Activated T-helper 1 cell treated with Interleukin-2 at 50 U/mL for 16 hours (primary cell): ENCODE measurements at places on chromosomes 2 and 18.

DNA sequence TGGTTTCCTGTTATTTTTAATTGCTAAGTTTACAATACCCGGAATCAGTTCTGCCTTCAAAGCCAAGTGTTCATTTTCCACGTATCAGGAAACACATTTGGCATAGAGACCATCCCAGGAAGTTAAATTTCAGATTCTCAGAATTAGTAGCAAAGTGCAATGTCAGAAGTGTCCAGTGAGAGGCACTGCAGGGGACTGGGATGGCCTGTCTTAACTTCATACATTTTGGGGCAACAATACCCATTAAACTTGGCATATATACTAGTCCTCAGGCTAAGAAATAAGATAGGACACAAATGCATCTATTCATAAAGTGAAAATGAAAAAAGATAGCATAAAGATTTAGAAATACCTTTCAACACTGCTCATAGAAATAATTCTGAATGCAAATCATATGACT lies 1.5 kb upstream of the IL1RL2 start:
- no peak for DNase-seq

DNA sequence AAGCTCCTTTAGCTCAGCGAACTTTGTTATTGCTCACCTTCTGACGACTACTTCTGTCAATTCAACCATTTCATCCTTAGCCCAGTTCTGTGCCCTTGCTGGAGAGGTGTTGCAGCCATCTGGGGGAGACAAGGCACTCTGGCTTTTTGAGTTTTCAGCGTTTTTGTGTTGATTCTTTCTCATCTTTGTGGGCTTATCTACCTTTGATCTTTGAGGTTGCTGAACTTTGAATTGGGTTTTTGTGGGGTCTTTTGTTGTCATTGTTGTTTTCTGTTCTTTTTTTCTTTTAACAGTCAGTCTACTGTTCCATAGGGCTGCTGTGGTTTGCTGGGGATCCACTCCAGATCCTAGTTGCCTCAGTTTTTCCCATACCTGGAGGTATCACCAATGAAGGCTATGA lies 57.3 kb downstream of the GTF3C3 start:
- DNase-seq = no peak

DNA sequence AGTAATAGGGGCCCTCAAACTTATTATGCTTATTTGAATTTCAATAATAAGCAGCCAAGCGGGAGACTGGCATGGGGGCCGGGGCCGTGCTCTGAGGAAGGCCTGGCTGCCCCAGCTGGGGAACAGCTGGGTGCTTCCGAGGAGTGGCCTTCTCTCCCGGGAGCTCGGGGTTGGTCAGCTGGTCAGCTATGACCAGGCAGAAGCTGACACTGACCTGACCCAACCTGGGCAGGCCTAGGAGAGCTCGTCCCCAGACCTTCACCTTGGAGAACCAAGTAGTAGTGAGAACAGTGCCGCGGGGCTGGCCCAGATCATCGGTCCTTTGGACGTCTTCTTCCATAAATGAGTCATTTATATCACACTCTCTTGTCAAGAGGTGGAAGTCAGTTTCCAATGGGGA lies 36.1 kb downstream of the RRM2 start:
- no peak for DNase-seq

GRCh38 chr2:225431105-225431863 lies 31.8 kb downstream of the NYAP2 start:
- no peak for DNase-seq

DNA sequence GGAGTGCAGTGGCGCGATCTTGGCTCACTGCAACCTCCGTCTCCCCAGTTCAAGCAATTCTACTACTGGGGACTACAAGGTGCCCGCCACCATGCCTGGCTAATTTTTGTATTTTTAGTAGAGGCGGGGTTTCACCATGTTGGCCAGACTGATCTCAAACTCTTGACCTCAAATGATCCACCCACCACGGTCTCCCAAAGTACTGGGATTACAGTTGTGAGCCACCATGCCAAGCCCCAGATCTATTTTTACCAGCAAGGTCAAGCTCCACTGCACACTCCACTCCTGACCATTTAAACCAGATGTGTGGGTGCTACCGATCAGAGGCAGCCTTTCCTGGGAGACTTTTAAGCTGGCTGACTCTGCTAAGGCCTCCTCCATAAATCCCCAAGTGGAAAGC lies 67.5 kb upstream of the CD226 start:
- DNase-seq = no peak

DNA sequence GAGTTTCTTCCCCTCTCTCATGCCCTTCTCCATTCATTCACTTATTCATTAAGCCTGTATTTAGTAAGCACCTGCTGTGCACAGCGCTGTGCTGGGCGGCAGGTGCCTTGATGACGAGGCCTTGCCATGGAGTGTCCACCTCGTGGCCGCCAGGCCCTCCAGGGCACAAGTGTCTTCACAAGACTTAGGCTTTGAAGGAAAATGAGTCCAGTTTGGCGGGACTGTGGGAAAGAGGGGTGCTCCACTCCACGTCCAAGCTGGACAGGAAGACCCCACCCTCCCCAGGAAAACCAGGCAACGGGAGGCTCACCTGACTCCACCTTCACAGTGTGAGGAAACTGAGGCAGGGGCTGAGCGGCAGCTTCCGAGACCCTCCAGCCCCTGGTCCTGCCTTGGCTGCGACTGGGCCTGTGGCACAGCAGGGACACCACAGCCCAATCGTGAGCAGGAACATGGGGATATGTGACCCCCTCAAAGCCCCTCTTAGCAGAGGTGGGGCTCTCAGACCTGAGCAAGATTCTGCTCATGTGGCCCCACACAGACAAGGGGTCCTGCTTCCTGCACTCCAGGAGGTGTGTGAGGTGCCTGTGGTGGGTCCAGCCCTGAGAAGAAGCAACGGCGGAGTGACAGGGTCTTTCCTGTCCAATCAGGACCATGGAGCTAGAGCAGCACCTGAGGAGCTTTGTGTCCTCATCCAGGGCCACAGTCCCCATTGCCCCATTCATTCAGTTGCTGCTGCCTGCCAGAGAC lies 110.3 kb upstream of the ODC1 start:
- DNase-seq = no peak

- no peak for DNase-seq
Observed at GRCh38 chr18:77153404-77153803, 20.8 kb upstream of the MBP start.

- no peak for DNase-seq
Observed at GRCh38 chr2:33210626-33211025, 263.9 kb downstream of the LTBP1 start.

- no peak for DNase-seq
Observed at GRCh38 chr2:35104309-35104708, 1251.3 kb upstream of the CRIM1 start.

- no peak for DNase-seq
Observed at GRCh38 chr2:29080886-29081743, 6.8 kb upstream of the PCARE start.

GRCh38 chr2:229205704-229206103 lies 65.4 kb downstream of the PID1 start:
- DNase-seq = no peak

DNA sequence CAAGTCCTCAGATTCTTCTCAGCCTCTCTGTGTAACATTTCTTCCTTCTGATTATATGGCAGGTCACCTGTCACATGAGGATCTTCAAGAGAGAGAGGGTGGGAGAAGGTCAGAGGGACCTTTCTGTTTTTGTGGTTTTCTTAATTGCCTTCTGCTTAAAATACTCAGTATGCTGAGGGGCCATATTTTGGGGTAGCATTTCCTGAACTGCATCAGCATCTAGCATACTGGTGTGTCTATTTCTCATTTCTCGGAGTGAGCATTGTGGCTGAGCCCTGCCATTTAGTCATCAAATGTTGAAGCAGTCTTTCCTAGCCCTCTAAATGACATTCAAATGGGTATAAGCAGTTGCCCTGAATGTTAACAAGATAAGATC lies 162.7 kb downstream of the MYO3B start:
- no peak for DNase-seq

GRCh38 chr2:226887940-226888339 lies 52.1 kb downstream of the RHBDD1 start:
- no peak for DNase-seq

GRCh38 chr2:181172676-181173075 lies 192.3 kb downstream of the UBE2E3 start:
- no peak for DNase-seq

DNA sequence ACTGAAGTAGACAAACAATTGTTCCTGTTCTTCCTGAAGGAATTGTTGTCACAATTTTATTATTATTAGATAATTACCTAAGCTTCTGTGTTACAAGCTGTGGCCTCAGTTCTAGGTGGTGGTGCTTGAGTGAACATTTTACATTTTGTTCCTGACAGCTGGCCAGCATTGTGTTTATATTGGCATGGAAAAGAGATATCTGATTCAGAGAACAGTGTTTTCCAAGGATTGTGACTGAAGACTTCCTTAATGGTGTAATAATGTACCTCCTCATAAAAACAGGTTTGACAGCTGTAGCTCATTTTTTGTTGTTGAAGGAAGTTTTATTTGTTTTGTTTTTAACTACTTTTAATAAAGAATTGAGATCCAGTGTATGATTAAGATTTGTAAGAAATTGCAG lies 95.2 kb downstream of the EPB41L5 start:
- no peak for DNase-seq

GRCh38 chr2:231699006-231699405 lies 9.3 kb upstream of the PTMA start:
- DNase-seq = no peak

GRCh38 chr2:24435391-24436316 lies 55.4 kb upstream of the NCOA1 start:
- no peak for DNase-seq

GRCh38 chr2:230754200-230754599 lies 41.6 kb downstream of the CAB39 start:
- no peak for DNase-seq

- DNase-seq = no peak
Observed at GRCh38 chr2:67522148-67522547, 125.0 kb downstream of the ETAA1 start.

GRCh38 chr2:217610401-217610814 lies 392.4 kb downstream of the TNS1 start:
- DNase-seq = peak; percentile 10

DNA sequence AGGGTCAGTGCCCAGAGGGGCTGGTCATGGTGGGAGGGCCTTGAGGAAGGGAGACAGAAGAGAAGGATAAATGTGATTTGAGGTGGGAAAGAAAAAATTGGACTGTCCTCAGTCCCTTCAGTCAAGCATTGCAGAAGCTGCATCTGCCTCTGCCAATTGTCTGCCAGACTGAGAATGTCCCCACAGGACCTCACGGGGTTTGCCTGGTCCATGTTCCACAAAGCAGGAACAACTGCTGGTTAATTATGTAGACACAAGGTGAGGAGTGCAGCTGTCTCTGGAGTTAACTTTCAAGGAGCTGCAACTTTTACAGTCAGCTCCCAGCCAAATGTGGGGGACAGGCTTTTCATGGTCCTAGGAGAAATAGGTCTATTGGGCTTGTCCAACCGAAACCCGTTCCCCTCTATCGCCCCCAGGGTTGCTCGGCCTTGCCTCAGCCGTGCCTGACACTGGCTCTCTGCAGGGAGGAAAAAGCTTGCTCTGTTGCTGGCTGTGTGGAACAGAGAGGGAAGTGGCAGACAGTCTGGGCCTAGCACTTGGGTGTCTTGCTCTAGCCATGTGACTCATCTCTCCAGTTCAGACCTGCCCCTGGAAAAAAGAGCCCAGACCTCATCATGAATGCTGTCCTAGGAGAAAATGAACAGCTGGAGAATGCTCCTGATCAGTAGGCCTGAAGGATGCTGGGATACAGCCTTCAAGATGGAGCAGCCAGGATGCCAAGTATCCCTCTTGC lies 31.1 kb upstream of the PAX8 start:
- DNase-seq = no peak

GRCh38 chr2:30663321-30663720 lies 143.9 kb downstream of the CAPN13 start:
- DNase-seq = no peak

- DNase-seq = no peak
Observed at GRCh38 chr2:106316915-106317314, 122.8 kb upstream of the UXS1 start.

- DNase-seq = no peak
Observed at GRCh38 chr2:18123577-18123976, 245.1 kb downstream of the KCNS3 start.

DNA sequence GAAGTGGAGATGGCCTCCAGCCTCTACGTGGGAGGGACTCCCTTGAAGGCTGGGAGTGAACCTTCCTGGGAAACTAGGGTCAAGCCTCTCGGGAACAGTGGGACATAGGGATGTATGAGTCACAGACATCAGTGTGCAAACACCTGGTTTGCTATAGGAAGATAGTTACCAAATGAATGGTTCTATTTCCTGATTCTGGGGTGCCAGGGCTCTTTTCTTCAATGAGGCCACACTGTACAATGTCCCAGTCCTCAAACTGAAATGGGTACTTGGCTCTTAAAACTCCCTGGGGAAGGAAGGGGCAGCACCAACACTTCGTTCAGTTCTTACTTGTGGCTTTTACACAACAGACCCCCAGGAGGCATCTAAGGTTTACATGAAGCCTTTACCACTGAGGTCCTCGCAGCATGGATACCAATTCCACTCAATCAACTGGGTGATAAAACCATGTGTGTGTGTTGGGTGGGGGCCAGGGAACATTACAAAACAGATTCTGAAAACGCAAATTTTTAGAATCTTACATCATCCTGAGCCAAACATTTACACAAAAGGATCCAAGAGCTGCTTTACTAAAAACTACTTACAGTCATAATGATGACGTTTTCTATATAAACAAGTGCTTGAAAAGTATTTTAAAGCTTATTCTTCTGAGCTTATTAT lies 10.4 kb downstream of the ERFE start:
- no peak for DNase-seq
